ENCODE measurements at places on chromosomes 1 and 21.
A peak's percentile ranks its signal among the peaks of the same experiment; 100 is the strongest.

- no peak for DNase-seq
Observed at GRCh38 chr1:175206687-175207086, 14.1 kb upstream of the KIAA0040 start.

DNA sequence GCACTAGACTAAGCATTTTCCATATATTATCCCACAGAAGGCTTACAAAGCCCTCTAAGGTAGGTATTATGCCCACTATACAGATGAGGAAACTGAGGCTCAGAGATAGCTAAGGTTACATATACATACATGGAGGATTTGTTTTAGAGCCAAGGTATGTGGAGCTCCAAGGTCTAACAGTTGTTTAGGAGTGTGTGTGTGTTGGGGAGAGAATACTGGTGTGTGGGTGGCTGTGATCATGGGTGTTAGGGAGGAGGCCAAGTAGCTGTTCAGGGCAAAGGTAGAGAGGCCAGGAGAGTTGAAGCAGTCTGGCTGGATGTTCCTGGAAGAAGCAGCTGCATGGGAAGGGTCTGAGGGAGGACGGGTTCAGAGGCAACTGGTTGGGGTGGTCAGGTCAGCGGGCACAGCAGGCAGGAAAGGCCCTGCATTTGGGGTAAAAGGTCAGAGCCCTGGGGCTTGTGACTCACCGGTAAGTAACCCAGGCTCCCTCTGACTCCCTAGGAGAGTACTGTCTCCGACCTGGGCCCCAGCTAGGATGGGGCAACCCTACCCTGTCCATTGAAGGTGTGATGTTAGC, 5.1 kb upstream of the LDLRAP1 start:
- DNase-seq = no peak

GRCh38 chr1:111735321-111735720, 3.9 kb downstream of the INKA2 start:
- no peak for DNase-seq

DNA sequence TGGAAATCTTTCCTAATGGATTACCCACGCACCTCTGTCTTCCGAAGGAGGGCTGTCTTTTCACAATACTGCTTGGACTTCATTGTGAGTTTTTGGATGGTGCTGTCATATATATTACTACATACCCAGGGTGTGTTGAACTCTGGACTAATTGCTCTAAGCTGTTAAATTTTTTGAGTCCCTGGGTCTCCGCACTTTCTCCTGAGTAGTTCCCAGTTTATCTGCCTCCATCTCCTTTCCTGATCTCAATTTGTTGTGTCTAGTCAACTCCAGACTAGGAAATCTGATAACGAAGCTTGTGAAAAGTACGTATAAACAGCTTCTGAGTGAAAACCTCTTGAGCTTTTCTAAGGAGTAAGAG, 211.1 kb downstream of the ROR1 start:
- no peak for DNase-seq

- DNase-seq = peak; percentile 39
Observed at GRCh38 chr21:44800103-44800502, 1.5 kb downstream of the UBE2G2 start.

DNA sequence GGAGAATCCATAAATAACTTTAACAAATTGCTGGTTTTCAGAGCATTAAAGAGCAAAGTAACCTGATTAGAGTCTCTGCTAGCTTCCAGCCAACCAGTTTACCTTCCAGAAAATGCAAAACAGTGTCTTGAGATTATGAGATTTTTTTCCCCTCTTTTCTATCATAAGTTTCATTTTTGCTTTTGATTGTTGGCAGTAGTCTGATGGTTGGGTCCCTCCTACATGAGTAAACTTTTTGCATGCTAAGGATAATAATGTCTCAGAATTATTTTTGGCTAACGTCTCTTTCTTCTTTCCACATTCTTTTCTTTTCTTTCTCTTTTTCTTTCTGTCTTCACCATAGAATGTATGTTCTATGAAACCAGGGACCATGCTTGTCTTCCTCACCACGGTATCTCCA, 6.3 kb upstream of the ADAMTS5 start:
- DNase-seq = no peak

DNA sequence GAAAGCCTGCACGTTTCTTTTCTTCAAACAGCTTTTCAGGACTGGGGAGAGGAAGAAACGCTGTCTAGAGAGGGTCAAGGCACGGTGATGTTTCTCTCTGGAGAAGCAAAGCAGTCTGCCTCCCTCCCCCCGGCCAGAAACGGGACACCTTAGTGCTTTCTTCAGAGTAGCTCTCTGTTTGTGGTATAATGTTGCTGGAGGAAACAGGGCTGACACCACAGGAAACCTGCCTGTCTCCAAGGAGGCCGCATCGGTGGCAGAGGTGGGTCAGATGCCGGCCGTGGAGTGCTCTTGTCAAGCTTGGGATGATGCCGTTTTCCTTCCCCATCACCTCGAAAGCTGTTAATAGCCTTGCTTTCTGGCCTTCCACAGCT, 139.4 kb downstream of the DHRS3 start:
- peak; percentile 51 for DNase-seq

GRCh38 chr21:43733529-43734071, 14.7 kb downstream of the PDXK start:
- no peak for DNase-seq

- DNase-seq = no peak
Observed at GRCh38 chr1:70778934-70779333, 268.7 kb downstream of the PTGER3 start.

- DNase-seq = peak; percentile 95
Observed at GRCh38 chr1:153783233-153784190, 8.3 kb downstream of the SLC27A3 start.

GRCh38 chr1:162019006-162019405, 4.7 kb downstream of the OLFML2B start:
- DNase-seq = no peak

DNA sequence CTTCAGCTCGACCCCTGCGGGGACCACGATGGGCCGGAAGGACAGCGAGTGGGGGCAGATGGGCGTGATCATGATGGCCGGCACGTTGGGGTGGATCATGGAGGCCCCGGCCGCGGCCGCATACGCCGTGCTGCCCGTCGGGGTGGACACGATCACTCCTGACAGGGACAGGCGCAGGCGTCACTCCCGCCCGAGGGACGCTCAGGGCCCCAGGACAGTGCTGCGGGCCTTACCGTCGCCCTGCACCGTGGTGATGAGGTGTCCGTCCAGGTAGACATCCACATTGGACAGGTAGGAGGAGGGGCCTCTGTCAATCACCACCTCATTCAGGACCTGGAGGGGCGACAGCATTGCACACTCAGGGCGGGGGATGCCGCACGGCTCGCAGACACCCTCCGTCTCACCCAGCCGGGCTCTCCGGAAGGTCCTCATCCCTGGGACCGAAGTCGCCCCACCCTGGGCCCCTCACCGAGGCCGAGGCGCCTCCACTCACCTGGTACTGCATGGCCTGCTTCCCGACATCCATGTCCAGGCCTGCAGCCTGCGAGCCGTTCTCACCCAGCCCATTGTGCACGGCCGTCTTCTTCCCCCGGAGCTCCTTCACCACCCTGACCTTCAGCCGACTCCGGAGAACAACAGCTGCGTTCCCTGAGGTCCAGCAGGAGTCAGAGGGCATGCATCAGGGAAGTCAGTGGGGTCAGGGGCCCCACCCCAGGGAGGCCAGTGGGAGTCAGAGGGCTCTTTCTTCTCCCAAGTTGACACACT, 24.0 kb downstream of the NADK start:
- DNase-seq = no peak

DNA sequence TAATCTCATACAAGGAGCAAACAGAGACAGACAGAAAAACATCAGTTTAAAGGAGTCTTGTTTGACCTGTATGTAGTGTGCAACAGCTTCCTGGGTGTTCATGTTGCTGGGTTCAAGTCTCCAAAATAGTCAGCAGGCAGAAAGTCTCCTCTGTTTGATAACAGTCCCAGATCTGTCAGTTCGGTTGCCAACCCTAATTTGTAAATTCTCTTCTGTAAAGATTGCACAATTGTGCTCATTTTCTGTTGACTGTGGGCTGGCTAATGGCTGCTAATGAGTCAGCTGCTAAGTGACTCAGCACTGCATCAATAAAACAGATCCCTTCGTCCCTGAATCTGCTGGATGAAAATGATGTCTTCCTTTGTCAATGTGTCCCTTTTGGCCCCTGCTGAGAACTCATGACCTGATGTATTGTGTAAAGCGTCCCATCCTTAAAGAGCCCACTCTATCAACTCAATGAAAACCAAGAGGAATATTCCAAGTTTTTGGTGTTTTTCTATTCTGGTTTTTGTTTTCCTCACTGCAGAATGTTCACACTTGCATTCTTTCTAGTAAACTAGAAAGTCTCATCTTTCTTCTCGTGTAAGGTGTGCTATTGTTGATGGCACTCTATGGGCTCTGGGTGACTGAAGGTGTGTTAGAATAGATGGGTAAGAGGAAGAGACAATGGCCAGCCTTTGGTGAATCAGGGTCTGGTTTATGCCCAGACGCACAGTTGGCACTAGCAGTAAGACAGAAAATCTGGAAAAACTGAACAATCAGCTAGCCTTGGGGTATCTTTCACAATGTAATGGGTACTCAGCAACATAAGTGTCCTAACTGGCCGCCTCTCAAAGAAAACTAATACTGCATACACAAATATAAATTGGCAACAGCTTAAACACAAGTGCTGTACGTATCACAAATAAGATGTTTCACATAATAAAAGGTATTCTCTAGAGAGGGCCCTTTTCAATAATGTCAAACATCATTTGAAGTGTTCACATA, 75.1 kb upstream of the SIPA1L2 start:
- peak; percentile 48 for DNase-seq

- DNase-seq = no peak
Observed at GRCh38 chr1:22912311-22912710, 60.4 kb downstream of the LACTBL1 start.

DNA sequence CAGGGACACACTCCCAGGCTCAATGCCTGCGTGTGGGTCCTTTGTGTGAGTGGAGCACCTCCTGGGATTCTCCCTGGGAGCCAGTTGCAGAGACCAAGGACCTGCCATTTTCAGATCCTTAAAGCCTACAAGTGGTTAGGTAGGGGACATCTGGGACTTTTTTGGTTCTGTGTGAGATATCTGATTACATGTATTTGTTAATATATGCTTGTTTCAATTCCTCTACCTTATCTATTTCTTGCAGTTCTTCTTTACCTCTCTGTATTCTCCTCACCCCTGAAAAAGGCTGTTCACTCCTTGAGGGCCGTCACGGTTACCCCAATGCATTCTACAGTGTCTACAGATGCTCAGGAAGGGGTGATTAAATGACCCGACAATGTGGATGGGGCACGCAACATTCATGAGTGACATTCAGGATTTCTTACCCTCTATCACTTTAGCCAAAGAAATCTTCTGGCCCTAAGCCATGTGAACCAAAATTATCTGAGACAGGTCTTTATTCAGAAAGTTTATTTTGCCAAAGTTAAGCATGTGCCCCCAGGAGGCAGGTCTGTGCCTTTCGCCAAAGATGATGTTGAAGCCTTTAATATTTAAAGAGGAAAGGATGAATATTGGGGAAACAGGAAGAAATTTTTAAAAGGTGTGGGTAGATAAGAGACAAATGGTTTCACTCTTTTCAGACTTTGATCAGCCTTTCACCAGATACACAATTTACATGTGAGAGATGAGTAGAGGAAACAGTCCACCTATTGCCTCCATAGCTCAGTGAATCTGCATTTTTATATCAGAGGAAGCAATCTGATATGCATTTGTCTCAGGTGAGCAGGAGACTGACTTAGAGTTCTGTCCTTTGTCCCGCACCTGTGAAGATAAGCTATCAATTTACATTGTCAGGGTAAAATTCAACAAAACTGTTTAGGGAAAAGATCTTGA, 44.6 kb upstream of the MPZL1 start:
- DNase-seq = no peak

GRCh38 chr1:206465951-206466350, 4.3 kb upstream of the IKBKE start:
- DNase-seq = peak; percentile 43

- DNase-seq = peak; percentile 9
Observed at GRCh38 chr1:56525489-56526041, 53.8 kb downstream of the PLPP3 start.

DNA sequence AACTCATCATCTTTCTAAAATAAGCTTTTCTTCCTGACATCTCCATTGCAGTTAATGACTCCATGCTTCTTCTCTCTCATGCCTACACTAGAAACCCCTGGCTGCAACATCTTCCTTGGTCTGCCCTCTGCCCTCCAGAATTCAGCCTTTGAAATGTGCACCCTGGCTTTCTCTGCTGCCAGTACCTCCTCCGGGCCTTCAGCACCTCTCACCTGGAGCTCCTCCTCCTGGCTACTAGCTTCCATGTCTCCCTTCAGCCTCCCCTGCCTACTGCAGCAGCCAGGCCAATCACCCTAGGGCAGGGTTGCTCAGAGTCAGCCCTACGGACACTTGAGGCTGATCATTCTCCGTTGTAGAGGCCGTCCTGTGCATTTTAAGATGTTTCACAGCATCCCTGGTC, 18.3 kb downstream of the SUSD4 start:
- DNase-seq = no peak

DNA sequence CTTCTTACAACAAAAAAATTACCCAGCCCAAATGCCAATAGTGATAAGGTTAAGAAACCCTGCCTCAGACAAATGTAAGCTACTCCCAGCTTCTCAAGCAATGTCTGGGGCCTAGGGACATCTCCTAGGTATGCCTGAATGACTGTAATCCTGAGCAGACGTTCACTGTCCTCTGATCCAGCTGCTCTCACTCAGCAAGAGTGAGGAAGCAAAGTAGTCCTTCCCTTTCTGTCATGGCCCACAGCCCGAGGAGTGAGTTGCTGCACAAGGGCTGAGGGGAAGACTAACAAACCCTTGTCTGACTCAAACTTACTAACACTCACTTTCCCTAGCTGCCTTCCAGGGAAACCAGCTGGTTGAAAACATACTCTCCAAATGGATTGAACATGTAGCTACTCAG, 124.9 kb upstream of the TNFSF4 start:
- DNase-seq = no peak

DNA sequence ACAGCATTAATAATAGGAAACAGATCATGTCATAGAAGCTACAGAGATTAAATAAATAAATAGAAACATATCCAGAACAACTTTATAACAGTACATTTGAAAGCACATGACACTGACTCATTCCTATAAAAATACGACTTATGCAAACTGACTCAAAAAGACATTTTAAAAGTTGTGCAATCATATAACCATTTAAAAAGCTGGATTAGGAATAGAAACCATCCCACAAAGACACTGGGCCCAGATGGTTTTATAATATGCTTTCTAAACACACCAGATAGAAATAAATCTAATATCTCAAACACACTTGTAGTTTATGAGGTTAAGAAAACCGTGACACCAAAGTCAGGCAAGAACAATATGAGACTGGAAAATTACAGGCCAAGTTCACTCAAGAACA, 47.6 kb downstream of the MATN1 start:
- no peak for DNase-seq

- no peak for DNase-seq
Observed at GRCh38 chr1:62774971-62775595, 8.8 kb upstream of the ATG4C start.
